ENCODE measurements at places on chromosomes 11 and 22. TPM values are rescaled to one million over a fixed set of nuclear protein-coding genes. Genes with fewer than 3 reads are reported as not detected.

The KMT5B gene
- total RNA-seq: 16.4 TPM

The HYLS1 gene
- 7.7 TPM for total RNA-seq

The BTBD18 gene
- total RNA-seq: not detected

The ELF5 gene
- total RNA-seq: not detected

All from bladder microvascular endothelial cell (primary cell).